ENCODE measurements at places on chromosomes 6 and 20. TPM values are rescaled to one million over a fixed set of nuclear protein-coding genes. Genes with fewer than 3 reads are reported as not detected.

SAMD3 gene
- 4.3 TPM for total RNA-seq

COX4I2 gene
- total RNA-seq, result not detected

PBOV1 gene
- total RNA-seq, result not detected

ARHGAP18 gene
- total RNA-seq, result 3.1 TPM

C20orf202 gene
- 0.14 TPM for total RNA-seq

CCDC167 gene
- total RNA-seq, result 41.0 TPM

TMEM30A gene
- 71.0 TPM for total RNA-seq

LST1 gene
- 24.6 TPM for total RNA-seq

MYCT1 gene
- total RNA-seq, result 9.1 TPM

PARD6B gene
- 6.2 TPM for total RNA-seq

TOX2 gene
- 0.33 TPM for total RNA-seq

PRDM13 gene
- total RNA-seq, result not detected

SEL1L2 gene
- not detected for total RNA-seq

TREM2 gene
- total RNA-seq, result not detected

RIPOR3 gene
- 23.8 TPM for total RNA-seq

DNA sequence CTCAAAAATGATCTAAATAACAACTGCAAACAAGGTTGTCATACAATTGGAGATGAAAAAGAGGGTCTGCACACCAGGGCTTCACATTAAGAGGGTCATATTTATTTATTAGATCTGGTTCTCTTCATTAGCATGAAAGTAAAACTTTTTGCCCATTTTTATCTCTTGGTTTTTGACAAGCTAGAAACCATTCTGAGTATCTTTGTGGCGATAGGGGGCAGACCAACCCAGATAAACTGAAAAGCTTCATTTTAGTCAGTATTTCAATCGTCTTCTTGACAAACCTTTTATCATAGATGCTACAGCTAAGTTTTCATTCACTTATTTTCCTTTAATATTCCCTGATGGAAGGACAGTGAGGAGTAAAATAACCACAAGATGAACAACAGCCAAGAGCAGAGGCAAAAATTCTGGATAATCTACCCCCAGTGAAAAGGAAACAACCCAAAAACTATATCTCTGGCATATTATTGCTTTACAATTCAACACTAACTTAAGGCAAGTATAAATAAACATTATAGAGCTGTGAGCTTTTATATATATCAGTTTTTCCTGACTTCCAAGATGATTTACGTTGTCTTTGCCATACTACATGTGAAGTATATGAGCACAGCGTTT lies 45.2 kb downstream of the THEMIS start:
- no peaks in the 10 kb centered on the region for H3K36me3 ChIP-seq
- H3K27ac ChIP-seq, result no peak overlapping the region
- H3K4me3 ChIP-seq, result no peak overlapping the region
- DNase-seq, result no peak
- H3K4me1 ChIP-seq, result no peaks in the 10 kb centered on the region

- no peak for DNase-seq
- H3K27ac ChIP-seq, result no peak overlapping the region
- H3K27me3 ChIP-seq, result no peaks in the 10 kb centered on the region
- H3K4me3 ChIP-seq, result no peak overlapping the region
Observed at GRCh38 chr6:154169193-154169847, 130.3 kb downstream of the OPRM1 start.

GRCh38 chr6:62367601-62368000 lies 81.6 kb upstream of the KHDRBS2 start:
- H3K4me1 ChIP-seq, result no peaks in the 10 kb centered on the region
- H3K27me3 ChIP-seq, result no peaks in the 10 kb centered on the region
- no peak overlapping the region for H3K27ac ChIP-seq
- DNase-seq, result no peak

- H3K4me3 ChIP-seq, result no peak overlapping the region
- H3K27me3 ChIP-seq, result no peaks in the 10 kb centered on the region
- no peak for DNase-seq
- H3K4me1 ChIP-seq, result no peaks in the 10 kb centered on the region
- no peaks in the 10 kb centered on the region for H3K36me3 ChIP-seq
Observed at GRCh38 chr6:97732045-97732444, 449.0 kb upstream of the MMS22L start.

DNA sequence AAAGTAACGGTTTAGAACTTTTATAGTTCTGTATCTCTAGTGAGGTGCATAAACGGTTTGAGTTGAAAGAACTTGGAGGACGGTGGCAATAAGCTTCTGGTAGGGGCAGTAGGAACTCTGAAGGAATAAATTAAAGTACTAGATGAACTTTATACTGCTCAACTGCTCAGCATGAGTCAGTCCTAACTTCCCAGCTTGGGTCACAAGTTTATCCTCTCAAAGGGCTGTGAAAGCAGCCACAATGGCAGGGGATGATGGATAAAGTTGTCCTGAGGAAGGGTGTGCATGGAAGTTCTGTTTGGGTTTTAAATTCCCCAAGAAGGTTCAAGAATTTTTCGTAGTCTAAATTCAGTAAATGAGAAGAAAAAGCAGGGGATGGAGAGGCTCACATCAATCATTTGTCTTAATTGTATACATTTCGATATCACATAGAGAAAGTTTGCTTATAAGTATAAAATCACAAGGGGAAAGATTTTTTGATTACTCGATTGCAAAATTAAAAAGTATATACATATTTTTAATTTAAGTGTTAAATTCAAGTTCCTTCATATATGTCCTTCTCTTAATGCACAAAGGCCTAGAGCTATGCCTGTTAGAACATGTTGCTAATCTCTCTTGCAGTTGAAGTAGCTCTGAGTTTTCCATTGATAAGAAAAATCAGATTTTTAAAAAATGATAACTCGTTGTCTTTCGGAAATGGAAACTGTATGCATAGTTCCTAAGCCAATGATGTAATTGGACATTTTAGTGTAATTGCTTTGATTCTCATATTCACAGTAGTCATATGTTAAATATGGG lies 55.3 kb upstream of the JAG1 start:
- H3K36me3 ChIP-seq, result no peaks in the 10 kb centered on the region
- H3K4me3 ChIP-seq, result no peak overlapping the region
- H3K4me1 ChIP-seq, result no peaks in the 10 kb centered on the region
- H3K27ac ChIP-seq, result no peak overlapping the region

- no peak overlapping the region for H3K27ac ChIP-seq
- DNase-seq, result no peak
- no peak overlapping the region for H3K4me3 ChIP-seq
- H3K36me3 ChIP-seq, result no peaks in the 10 kb centered on the region
- peaks cover 19% of the 10 kb centered on the region for H3K4me1 ChIP-seq
- no peaks in the 10 kb centered on the region for H3K27me3 ChIP-seq
Observed at GRCh38 chr20:50681359-50682064, 9.8 kb downstream of the RIPOR3 start.

GRCh38 chr20:37222086-37222485 lies 39.5 kb downstream of the GHRH start:
- H3K36me3 ChIP-seq, result peaks cover 7% of the 10 kb centered on the region
- H3K27me3 ChIP-seq, result no peaks in the 10 kb centered on the region
- no peak overlapping the region for H3K27ac ChIP-seq

DNA sequence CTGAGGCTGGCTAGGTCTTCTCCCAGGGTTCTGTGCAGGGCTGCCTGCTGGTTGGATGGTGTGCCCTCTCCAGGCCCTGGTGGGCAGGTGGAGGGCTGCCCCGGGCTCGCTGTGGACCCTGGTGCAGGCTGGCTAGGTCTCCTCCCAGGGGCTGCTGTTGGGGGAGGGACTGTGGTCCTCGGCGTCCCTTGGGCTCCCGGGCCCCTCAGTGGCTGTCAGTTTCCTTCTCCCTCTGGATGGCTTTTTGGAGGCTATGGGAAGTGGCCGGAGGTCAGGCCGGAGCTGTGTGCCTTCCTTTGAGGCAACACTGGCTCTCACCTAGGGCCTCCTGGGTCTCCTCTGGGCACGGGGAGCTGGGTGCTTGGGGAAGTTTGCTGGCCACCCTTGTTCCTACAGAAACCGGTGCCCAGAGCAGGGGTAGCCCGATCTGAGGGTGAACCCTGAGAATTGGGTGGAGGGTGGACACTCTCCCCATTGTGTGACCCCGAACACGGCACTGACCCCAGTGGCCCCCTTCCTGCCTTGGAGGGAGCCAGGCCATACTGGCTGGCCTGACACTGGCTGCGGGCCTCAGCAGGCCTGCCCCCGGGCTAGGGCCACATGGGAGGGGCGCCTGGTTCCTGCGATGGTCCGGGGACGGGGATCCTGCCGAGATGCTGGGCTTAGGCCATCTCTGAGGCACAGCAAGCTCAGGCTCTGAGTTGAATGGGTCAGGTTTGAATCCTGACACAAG lies 3.8 kb upstream of the CABLES2 start:
- no peak overlapping the region for H3K4me3 ChIP-seq
- no peak for DNase-seq
- H3K4me1 ChIP-seq, result peaks cover 28% of the 10 kb centered on the region
- no peaks in the 10 kb centered on the region for H3K27me3 ChIP-seq
- H3K36me3 ChIP-seq, result no peaks in the 10 kb centered on the region
- H3K27ac ChIP-seq, result no peak overlapping the region

DNA sequence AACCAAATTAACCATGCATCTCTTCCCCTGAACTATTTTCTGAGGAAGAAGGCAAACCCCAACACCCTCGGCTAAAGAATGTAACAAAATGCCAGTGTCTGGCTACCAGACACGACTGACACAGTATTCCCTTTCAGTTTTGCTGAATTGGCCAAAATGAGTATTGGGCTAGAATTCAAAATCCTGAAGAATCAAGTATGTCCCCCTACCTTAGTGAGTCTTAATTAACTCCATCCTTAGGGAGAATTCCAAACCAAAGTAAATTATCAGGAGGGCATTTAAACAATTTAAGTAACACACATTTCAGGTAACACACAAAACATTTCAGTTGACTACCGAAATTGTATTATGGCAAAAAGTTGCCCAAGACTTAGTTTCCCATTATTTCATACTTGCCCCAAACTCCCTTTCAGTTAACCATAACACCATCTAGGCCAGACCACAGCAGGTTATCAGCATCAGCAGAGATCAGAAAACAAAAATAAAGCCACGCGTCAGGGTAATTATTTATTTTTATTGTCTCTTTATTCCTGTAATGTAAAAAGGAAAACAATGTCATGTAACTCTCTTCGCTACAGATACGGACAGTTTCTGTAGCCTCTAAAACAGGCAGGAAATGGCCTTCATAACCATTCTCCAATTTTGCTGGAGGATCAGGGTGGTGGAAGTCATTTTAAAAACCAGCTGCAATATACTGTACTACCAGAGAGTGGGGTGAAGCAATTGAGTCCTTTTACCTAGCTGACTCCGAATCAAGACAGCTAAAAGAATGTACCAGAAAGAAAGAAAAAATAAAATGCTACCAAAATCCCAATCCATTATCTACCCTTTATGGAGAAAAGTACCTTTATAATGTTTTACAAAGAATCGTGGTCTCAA lies 1.9 kb downstream of the SNX5 start:
- H3K27ac ChIP-seq, result peak overlapping the region; percentile 89
- no peaks in the 10 kb centered on the region for H3K36me3 ChIP-seq
- H3K4me3 ChIP-seq, result peak overlapping the region; percentile 41
- no peak for DNase-seq
- H3K4me1 ChIP-seq, result peaks cover 59% of the 10 kb centered on the region

DNA sequence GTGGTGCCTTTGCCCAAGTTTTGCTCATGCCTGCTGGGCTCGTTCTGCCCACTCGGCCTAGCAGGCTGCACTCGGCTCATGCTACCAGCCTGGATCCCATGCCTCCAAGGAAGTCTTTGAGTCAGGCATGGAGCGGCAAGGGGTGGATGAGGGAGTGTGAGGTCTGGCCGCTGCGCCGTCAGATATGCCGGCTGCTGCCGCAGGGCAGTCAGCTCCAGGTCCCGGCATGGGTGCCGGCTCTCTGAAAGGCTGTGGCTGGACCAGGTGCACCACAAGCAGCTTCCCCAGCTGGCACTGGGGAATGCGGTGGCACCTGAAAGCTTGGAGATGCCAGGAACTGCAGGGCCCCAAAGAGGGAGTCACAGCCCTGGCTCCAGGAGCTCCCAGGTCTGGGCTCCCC lies 75.5 kb downstream of the GPR63 start:
- H3K4me3 ChIP-seq, result no peak overlapping the region
- DNase-seq, result no peak
- H3K4me1 ChIP-seq, result no peaks in the 10 kb centered on the region
- no peak overlapping the region for H3K27ac ChIP-seq
- no peaks in the 10 kb centered on the region for H3K27me3 ChIP-seq

DNA sequence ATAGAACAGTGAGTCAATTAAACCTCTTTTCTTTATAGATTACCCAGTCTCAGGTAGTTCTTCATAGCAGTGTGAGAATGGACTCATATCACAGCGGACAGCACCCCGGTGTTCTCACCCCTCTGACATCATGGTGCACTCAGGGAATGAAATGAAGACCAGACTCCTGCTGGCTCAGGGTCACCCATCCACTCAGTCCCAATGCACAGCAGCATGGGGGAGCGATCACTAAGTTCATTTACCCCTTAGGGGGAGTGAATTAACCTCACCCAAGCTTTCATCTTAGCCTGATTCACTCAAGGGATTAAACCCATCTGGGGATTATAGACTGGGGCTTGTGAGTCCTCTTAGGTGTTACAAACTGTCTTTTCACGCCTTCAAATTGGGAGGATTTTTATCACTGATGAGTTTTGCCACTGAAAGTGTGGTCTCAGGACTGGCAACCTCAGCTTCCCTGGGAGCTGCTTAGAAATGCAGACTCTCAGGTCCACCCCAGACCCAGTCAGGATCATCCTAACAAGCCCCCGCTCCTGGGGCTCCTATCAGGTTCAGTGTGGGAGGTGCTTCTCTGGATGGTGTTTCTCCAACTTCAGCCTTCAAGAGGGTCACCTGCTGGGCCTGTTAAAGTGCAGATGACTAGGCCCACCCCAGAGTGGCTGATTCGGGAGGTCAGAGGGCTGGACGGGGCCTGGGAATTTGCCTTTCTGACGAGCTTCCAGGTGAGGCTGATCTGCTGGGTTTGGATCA lies 44.3 kb upstream of the FRMD1 start:
- H3K27me3 ChIP-seq, result no peaks in the 10 kb centered on the region
- peak; percentile 13 for DNase-seq
- no peaks in the 10 kb centered on the region for H3K36me3 ChIP-seq
- H3K4me3 ChIP-seq, result no peak overlapping the region
- no peak overlapping the region for H3K27ac ChIP-seq

GRCh38 chr6:36695414-36695813 lies 2.2 kb upstream of the RAB44 start:
- no peaks in the 10 kb centered on the region for H3K36me3 ChIP-seq
- no peak for DNase-seq
- H3K27ac ChIP-seq, result no peak overlapping the region
- H3K4me3 ChIP-seq, result no peak overlapping the region
- H3K27me3 ChIP-seq, result peaks cover 5% of the 10 kb centered on the region

DNA sequence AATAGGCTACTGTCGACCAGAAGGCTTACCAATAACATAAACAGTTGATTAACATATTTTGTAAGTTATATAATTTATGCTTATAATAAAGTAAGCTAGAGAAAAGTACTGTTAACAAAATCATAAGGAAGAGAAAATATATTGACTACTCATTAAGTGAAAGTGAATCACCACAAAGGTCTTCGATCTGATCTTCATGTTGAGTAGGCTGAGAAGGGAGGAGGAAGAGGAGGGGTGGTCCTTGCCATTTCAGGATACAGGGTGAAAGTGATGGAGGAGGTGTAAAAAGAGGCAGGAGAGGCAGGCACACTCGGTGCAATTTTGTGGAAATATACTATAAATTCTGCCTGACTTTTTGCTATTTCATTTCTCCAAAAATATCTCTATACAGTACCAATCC lies 10.4 kb downstream of the FBXL4 start:
- H3K36me3 ChIP-seq, result no peaks in the 10 kb centered on the region
- H3K4me1 ChIP-seq, result peaks cover 2% of the 10 kb centered on the region
- DNase-seq, result no peak
- H3K27me3 ChIP-seq, result no peaks in the 10 kb centered on the region

- no peaks in the 10 kb centered on the region for H3K27me3 ChIP-seq
- peaks cover 2% of the 10 kb centered on the region for H3K4me1 ChIP-seq
- no peak overlapping the region for H3K4me3 ChIP-seq
- DNase-seq, result no peak
Observed at GRCh38 chr6:105985098-105985815, 100.9 kb upstream of the PRDM1 start.
